HS-27A (cell line): ENCODE measurements at places on chromosomes 1 and 21.

- DNase-seq = no peak
Observed at GRCh38 chr1:205585169-205585834, 46.5 kb downstream of the ELK4 start.

DNA sequence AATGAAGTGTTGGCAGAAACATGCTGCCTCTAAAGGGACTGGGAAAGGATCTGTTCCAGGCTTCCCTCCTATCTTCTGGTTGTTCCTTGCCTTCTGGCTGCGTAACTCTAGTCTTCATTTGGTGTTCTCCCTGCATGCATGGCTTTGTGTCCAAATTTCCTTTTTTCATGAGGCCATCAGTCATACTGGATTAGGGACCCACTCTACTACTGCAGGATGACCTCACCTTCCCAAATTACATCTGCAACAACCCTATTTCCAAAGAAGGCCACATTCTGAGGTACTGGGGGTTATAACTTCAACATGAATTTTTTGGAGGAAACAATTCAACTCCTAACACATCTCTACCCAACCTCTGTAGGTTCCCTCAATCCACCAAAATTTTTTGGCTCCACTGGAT, 26.3 kb downstream of the MR1 start:
- no peak for DNase-seq

DNA sequence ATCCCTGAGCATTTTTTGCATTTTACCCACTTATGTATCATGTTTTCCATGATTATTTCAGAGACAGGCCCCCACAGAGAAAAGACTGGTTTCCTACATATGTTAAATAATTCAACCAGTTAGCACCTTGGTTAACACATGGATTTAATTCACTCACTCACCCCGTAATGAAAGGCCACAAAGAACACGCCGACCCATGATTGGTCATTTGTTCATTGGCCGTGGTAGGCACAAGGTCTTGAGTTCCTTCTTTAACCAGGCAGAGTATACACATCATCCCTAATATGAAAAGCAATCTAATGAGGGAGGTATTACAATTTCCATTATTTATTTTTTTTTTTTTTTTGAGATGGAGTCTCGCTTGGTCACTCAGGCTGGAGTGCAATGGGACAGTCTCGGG, 50.6 kb downstream of the RPS6KA1 start:
- no peak for DNase-seq

DNA sequence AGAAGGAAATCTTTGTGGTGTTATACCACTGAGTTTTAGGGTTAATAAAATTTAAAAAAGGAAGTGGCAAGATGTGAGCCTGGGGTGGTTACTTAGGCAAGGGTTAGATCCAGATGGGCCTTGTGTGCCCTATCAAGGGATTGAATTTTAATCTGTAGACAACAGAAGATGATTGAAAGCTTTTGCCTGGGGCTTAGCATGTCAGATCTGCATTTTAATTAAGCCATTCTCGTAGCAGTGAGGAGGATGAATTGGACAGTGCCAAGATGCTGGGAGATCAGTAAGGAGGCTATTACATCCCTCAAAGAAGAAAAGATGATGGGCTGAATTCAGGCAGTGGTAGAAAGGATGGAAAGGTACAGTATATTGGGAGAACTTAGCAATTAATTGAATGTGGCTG, 42.3 kb downstream of the HMGB4 start:
- DNase-seq = no peak

DNA sequence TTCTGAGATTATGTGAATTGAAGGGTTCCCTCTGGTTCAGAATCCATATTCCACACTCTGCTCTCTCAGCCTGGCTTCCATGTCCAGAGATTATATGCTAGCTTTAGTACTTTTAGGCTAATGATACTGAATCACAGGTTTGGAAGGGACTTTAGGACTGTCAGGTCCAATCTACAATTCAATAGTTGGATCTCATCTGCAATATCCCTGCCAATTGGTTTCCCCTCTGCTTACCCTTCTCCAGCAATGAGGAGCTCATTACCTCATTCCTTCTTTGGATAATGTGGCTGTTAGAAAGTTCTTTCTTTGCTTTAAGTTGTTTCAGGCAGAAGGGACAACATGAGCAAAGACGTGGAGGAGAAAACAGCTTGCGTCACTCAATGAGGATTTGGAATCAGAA, 245.3 kb downstream of the PLPP3 start:
- no peak for DNase-seq

DNA sequence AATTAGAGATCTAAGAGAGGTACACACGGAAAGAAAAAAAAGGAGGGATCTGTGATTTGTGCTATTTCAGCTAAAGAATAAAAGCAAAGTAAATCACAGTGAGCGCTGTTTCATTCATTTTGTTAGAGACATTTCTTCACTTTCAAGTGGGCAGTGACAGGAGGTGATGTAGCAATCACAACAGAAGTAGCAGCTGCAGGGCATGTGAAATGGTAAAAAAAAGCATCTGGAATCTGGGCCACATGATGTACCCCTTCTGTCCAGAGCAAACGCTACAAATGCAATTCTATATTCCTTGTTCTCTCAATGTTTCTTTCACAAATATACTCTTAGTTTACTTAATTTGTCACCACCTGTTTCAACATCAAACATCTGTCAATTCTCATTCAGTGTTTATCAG, 786.5 kb downstream of the LRRIQ3 start:
- DNase-seq = no peak

DNA sequence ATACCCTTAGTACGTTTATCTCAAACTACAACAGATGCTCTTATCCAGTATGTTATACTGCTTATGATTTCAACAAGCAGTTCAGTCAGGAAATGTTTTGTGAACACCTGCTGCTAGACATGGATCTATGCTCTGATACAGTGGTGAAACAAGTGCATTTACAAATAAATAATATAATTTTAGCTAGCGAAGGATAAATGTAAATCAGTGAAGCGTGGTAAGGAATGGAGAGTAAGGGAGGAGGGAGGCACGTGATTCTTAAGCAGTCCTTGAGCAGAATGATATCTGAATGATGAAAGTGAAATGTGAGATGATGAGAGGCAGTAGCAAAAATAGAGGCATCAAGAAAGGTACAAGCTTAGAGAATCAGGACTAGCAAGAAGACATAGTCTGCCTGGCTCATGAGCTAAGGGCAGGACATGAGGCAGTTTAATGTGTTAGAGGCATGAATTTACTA, 6.3 kb downstream of the TSNAX start:
- no peak for DNase-seq

- no peak for DNase-seq
Observed at GRCh38 chr1:241972703-241973369, 15.3 kb downstream of the BECN2 start.

- no peak for DNase-seq
Observed at GRCh38 chr1:12343823-12344487, 114.1 kb downstream of the VPS13D start.

DNA sequence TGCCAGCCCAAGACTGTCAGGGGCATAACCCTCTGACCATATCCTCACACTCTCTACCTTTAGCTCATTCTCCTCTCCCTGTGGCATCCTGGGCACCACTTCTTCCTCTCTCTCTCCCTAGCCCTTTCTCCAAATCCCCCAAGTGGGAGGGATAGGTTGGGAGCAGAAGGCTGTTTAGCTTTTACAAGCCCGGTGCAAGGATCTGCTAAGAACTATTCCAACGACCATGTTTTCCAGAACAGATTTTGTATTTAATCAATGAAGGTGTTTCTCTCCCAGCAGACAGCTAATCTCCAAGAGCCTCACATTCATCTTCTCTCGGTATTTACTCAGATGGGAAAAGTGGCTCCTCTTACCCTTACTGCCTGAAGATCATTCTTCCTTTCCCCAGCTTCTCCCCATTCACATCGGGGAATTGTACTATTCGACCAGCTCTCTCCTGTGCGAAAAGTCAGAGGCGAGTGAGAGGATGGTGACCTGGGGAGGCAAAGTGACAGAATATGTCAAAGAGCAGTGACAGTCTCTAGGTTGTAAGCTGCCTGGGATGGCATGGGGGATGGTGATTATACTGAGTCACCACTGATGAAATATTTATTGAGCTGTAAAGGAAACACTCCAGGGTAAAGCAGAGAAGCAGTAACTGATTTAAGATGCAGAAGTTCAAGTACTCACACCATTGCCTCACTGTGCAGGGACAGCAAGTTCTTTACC, 47.0 kb upstream of the RBM15 start:
- no peak for DNase-seq
